ENCODE measurements at places on chromosomes 1 and 21.

DNA sequence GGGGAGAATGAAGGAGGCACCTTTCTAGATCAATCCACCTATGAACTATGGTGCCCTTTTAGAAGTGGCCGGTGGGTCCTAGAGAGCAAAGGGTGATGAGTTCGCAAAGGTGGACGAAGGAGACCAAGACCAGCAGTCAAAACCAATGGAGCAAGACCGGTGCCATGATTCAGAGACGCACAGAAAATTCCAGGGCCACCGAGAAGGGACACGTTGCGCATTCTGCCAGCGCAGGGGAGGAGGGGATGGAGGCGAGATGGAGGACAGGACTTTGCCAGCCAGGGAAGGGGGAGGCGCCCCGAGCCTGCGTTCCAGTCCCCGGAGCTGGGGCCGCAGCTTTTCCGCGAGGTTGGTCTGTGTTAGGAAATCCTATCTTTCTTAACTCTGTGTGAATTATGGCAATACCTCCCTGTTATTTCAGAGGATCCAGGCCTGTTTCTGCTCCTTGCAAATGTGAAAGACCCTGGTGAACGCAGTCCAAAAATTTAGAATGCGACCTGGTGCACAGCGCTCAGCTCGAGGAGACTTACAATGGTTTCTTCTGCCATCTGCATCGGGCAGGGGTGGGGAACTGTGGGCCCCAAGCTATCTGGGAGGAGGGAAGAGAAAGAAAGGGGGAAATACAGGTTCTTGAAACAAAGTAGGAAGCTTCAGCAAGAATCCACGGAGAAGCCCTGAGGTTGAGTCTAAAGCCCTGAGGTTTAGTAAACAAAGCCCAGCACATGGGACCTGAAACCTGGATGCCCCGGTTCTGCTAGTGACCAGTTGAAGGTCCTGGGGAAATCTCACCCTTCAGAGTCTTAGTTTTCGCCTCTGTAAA lies 129.4 kb downstream of the MRPS6 start:
- no peak for DNase-seq

DNA sequence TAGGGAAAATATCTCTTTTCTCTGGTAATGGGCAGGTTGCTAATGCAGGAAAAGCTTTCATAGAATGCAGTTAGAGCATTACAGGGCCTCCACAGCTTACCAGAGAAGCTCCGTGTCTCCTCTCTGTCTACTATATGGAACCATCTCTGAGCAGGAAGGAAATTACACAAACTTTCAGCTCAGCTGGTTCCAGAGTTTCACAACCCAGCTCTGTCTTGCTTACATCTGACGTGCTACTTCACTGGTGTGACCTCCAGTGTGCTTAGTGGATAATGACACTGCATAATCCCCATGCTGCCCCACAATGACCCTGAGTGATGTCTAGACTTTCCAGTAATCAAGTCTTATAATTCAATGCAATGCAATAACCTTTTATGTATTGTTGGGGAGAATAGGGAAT lies 4.3 kb upstream of the FGGY start:
- peak; percentile 84 for DNase-seq

DNA sequence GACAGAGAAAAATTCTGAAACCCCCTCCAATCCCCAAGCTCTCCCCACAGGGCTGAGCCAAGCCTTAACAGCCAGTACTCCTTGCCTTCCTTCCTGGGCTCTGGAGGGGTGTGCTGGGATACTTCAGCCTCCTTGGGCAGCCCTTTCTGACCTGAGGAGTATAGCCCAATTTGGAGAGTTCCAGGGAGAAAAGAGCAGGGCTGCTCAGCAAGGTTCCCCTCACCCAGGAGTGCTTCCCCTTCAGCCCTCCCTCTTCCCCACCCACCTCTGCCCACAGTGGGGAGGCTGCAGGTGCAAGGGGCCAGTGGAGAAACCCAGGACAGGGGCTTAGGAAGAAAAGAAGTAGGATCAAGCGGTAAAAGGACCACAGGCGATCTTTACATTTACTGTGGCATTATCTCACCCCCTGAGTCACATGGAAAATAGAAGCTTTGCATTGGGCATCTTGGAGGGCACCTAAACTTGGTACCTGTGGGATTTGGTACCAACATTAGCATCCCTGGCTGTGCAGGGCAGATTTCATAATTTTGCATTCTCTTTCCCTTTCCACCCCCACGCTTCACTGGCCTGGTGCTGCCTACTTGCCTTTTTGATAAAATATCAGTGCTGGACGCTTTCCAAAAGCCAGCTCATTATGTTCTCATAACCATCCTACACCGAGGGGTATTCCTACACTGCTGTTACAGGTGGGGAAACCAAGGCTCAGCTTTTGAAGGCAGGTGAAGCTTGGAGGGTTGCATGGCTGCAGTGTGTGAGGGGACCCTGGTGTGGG lies 2.8 kb upstream of the ADORA1 start:
- no peak for DNase-seq

- no peak for DNase-seq
Observed at GRCh38 chr1:177487481-177487880, 316.7 kb downstream of the BRINP2 start.
